NCI-H460 (cell line): ENCODE measurements at places on chromosomes 4 and X. TPM values are rescaled to one million over a fixed set of nuclear protein-coding genes. Genes with fewer than 3 reads are reported as not detected.

Gene ATP11C
- 65.9 and 67.8 TPM in 2 replicates for total RNA-seq

GRCh38 chr4:80918004-80918403 is 112.5 kb upstream of the BMP3 start:
- DNase-seq = no peak

GRCh38 chr4:68498413-68499007 is 51.2 kb downstream of the TMPRSS11E start:
- DNase-seq = peak; percentile 58

- DNase-seq = no peak
Observed at GRCh38 chr4:158934996-158935669, 166.3 kb downstream of the FNIP2 start.

DNA sequence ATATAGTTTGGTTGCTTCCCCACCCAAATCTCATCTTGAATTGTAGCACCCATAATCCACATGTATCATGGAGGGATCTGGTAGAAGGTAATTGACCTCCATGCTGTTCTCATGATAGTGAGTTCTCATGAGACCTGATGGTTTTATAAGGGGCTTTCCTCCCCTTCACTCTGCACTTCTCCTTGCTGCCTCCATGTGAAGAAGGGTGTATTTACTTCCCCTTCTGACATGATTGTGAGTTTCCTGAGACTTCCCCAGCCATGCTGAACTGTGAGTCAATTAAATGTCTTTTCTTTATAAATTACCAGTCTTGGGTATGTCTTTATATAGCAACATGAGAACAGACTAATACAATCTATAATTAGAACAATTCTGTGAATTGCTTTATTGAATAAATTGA is 11.9 kb upstream of the DCAF4L1 start:
- no peak for DNase-seq
